ENCODE measurements at places on chromosomes 3 and 15.

GRCh38 chr3:167851171-167851570 lies 115.7 kb downstream of the SERPINI1 start:
- no peak for DNase-seq

DNA sequence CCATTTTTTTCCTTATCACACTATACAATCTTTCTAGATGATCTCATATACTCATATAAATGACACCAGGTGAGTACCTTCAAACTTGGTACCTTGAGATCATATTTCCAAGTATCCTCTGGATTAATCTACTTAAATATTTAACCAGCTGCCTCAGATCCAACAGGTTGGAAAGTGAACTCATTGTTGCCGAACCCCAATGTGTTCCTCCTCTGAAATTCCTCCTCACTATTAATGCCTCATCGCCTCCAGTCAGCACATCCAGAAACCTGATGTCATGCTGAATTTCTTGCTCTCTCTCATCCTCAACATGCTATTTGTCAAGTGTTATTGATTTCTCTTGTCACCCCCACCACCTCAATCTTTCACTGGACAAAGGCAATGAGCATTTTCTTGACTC lies 221.8 kb downstream of the FMN1 start:
- DNase-seq: no peak

DNA sequence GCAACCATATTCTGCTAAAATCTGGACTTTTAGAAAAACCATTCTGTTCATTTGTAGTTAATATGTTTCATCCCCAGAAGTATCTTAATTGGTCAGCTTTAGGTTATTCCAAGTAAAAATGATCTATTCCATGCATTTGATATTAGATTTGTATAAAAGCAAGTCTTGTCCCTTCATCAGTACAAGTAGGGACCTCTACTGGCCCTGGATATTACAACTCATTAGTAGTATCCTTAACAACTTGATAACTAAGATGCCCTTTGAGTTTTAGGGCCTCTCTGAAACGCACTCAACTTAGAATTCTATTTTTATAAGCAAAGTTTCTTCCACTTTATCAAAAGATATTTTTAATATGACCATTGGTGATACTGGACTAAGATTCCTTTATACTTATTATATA lies 25.3 kb upstream of the SELENOT start:
- DNase-seq: no peak

- DNase-seq: no peak
These were observed 21.0 kb upstream of the DPH6 start for GRCh38 chr15:35566991-35567390.

- DNase-seq: peak; percentile 36
These were observed 21.2 kb downstream of the GCSAM start for GRCh38 chr3:112111785-112112402.

DNA sequence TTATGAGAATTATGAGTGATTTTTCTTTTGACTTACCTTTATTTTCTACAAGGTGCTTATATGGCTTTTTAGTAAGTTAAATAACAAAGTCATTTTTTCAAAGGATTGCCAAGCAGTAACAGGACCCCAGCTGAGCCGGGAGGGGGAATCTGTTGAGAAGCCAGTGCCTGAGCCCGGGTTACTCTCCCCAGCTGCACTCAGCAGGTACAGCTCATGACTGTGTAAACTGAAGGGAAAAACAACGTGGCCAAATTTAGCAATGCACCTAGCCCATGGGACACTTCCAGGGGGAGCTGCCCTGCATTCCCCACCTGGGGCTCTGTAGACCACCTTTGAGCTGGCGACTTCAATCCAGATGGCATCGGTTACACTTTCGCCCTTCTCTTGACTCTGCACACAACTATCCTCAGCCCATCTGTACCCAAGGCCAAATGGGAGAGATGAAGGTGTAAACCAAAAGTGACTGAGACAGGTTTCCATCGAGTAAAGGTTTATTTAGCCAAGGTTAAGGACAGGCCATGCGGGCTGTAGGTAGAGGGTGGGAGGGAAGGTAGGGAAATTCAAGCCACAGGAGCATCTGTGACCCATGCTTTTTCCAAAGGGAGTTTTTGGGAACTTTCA lies 18.2 kb upstream of the HCN4 start:
- no peak for DNase-seq

DNA sequence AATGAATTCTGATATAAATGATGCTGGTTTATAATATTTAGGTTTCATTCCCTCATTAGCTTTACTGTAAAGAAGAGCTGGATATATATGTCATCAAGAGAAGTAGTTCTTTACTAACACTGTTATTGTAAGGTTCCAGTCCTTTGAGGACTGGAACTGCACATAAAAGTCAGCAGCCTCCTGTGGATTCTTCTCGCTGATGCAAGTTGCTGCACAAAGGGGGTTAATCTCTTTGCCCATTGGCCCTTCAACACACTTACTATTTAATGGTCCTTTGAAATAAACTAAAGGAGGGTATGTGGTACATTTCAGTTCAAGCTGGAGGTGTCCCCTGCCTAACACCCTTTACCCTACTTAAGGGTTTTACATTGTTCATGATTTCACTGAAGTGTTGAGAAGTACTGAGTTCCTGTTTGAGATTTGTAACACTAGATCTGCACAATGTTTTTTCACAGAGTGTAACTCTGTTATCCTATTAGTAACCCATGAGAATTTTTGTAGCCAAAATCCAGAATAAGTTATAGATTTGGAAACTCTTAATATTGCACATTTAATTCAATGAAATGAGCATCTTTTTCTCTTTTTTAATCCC lies 43.9 kb downstream of the NR2C2 start:
- DNase-seq: no peak

DNA sequence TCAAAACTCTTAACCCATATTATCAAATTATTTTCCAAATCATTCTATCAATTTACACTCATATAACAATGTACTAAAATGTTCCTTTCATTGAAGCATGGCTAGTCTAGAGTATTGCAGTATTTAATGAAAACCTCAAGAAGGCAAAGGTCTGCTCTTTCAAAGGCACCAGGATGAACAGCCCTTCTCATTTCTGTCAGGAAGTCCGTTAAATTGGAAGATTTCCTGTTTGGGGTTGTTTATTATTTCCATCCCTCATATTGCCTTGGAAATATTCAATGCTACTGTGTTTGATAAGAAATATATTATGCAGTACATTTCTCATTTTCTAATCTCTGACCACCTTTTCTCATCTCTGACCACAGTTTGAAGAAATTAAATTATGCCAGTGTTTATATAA lies 25.1 kb downstream of the ACKR4 start:
- DNase-seq: no peak

Measured in brain pericyte (primary cell).